ENCODE measurements at places on chromosomes 5 and 9.
A peak's percentile ranks its signal among the peaks of the same experiment; 100 is the strongest.

- no peak for DNase-seq
Measured at GRCh38 chr9:134962065-134962972, 44.6 kb upstream of the FCN1 start.

DNA sequence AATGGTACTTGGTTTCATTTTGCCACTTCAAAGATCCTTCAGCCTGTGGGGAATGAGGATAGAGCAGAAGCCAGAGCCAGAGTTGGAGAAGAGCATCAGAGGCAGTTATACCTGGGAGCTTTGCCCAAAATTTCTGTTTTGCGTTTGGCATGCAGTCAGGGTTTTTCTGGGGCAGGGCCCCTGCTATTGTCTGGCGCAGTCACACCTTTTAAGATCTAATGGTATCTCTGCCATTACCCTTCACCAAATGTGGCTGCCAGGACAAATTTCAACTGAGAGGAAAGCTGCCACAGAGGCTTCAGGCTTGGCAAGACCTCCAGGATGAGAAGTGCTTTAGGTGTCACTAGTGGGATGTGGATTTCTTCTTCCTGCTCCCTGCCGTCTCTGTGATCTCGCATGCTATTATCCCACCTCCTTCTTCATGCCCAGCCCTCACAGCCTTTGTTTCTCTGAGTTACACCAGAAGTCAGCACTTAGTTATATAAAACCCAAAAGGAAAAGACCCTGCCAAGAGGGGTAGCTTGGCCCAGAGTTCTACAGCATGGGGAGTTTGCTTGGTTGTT lies 357.0 kb downstream of the TLE4 start:
- no peak for DNase-seq

DNA sequence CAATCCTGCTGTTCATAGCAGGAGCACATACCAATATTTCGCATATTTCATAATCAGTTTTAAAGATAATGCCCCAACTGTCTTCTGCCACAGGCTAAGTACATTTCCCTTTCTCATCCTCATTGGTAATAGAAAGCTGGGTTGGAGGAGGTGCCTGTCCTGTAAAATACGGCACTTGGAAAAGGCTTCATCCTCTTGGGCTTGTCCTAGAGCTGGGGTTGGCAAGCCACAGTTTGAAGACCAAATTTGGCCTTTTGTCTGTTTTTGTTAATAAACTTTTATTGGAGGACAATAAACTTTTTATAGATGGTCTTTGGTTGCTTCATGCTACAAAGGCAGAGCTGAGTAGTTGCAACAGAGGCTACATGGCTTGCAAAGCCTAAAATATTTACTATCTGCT lies 997.8 kb upstream of the CDH18 start:
- no peak for DNase-seq

- no peak for DNase-seq
Measured at GRCh38 chr9:3464033-3464638, 61.7 kb downstream of the RFX3 start.

GRCh38 chr9:129487658-129488483 lies 133.0 kb downstream of the C9orf50 start:
- DNase-seq, result peak; percentile 45

- no peak for DNase-seq
Measured at GRCh38 chr5:171425596-171426244, 6.3 kb downstream of the FGF18 start.

DNA sequence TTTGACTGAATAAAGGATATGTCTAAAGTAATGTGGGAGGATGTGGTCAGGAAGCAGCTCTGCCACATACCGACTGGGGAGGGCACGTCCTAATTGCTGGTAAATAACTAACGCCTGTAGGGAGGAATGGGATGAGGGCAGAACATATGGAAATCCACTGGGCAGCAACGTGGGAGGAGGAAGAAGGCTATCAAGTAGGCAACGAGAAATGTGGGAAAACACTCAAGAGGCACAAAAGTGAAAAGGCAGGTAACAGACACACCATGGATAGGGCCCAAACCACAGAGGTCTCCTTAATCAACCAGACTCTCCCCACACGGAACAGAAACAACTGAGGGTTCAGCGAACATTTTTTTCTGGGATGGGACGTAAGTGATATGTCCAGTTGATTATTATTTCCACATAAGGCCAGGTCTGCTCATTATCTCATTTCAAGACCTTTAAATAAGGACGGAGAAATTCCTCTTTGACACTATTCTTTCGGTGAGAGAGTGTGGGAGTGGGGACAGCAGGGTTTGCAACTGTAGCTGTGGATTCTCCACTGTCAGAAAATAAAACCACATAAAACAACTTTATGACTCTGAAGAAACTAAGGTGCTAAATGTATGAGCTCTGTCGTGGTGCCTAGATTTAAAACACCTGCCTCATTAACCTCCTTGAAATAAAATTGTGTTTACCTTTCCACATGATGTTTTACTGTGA lies 17.0 kb downstream of the IARS1 start:
- no peak for DNase-seq

GRCh38 chr5:149665416-149666175 lies 64.5 kb upstream of the PPARGC1B start:
- no peak for DNase-seq

Measured in NCI-H1436 (cell line).